ENCODE measurements at places on chromosomes 1 and 21. TPM values are rescaled to one million over a fixed set of nuclear protein-coding genes. Genes with fewer than 3 reads are reported as not detected.
A peak's percentile ranks its signal among the peaks of the same experiment; 100 is the strongest.

GRCh38 chr1:33725037-33725436 is 138.8 kb upstream of the HMGB4 start:
- DNase-seq = no peak

- no peak for DNase-seq
Measured at GRCh38 chr1:92029241-92029922, 403 bp upstream of the EPHX4 start.

DNA sequence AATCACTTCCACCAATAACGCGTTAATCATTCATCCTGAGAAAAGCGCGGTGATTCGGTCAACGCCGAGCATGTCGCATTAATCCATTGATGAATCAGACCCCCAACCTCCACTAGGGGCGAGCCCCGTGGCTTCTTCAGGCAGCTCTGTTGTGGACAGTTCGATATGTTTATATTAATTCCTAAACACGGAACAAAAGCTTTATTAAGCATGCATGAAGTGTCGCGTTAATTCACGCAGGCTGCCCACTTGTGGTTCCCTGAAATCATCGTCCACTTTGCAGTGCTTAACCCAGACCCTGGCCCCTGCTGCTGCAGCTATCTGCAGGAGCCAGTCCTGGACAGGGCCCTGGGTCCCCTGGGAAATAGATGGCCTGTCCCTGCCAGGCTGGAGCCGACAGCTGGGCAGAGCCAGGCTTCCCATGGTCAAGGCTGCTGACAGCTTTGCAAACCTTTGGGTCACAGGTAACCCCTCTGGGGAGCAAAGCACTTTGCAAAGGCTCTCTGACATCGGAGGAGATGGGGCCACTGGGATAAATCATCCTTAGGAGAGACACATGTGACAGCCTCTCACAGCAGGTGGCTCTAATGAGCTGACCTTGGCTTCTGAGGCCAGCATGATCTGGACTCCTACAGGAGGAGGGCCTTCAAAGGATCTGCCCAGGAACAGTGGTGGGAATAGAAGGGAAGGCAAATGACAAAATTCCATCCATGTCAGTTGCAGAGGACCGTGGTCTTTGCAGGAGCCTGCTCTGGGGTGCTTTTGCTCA is 137.0 kb upstream of the AJAP1 start:
- no peak for DNase-seq

- no peak for DNase-seq
Measured at GRCh38 chr1:209547626-209548025, 35.9 kb upstream of the CAMK1G start.

DNA sequence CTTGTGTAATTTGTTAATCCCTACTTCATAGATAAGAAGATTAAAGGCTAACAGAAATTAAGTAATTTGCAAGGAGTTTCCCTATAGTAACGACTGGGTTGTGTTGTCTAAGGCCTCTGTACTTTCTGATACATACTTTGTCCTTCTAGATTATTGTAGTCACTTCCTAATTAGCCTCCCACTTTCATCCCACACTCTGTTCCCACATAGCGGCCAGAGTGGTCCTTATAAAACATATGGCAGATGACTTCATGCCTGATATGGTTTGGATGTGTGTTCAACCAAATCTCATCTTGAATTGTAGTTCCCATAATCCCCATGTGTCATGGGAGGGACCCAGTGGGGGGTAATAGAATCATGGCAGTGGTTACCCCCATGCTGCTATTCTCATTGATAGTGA is 120.5 kb upstream of the DAB1 start:
- DNase-seq = no peak

GRCh38 chr21:21971384-21971783 is 973.2 kb downstream of the NCAM2 start:
- no peak for DNase-seq

GRCh38 chr1:225998560-225999226 is 450 bp downstream of the SDE2 start:
- peak; percentile 17 for DNase-seq

ZMYND12 gene
- 2.2 TPM for polyA plus RNA-seq

CRNN gene
- not detected for polyA plus RNA-seq

ST6GALNAC5 gene
- 11.6 TPM for polyA plus RNA-seq
